ENCODE measurements at places on chromosomes 12 and 14. TPM values are rescaled to one million over a fixed set of nuclear protein-coding genes. Genes with fewer than 3 reads are reported as not detected.

DNA sequence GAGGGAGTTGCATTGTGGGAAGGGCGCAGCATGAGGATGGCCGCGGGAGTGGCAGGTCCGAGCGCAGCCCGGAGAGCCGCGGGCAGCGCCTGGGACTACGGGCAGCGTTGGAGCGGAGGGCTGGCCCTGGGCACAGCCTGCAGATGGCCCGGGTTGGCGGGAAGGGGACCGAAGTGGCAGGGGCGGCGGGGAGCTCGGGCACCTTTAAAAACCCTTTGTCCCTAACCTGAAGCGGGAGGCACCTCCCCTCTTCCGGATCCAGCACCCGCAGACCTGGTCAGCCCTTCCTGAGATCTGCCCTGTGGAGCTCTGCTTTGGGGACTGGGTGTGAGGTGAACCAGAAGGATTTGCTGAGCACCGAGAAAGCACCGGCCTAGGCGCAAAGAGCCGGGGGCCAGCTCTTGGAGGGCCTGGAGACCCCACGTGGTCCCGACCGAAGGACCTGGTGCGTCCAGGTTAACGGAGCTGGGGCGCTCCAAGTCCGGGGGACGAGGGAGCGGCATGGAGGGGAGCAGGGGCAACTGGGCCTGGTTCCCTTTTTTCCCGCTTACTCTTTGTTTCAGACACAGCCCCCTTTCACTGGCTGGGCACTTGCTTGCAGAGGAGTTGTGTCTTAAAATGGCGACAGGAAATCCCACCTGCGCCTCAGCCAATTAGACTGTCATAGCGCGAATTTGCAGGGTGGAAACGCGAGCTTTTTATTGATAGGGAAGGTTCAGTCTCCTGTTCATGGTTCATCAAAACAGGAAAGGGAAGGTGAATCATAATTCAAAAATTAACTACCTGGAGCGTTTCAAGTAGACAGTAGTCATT lies 792 bp upstream of the SLC38A1 start:
- no peaks in the 10 kb centered on the region for H3K36me3 ChIP-seq
- peak; percentile 67 for DNase-seq
- peak overlapping the region; percentile 98 for H3K27ac ChIP-seq

DNA sequence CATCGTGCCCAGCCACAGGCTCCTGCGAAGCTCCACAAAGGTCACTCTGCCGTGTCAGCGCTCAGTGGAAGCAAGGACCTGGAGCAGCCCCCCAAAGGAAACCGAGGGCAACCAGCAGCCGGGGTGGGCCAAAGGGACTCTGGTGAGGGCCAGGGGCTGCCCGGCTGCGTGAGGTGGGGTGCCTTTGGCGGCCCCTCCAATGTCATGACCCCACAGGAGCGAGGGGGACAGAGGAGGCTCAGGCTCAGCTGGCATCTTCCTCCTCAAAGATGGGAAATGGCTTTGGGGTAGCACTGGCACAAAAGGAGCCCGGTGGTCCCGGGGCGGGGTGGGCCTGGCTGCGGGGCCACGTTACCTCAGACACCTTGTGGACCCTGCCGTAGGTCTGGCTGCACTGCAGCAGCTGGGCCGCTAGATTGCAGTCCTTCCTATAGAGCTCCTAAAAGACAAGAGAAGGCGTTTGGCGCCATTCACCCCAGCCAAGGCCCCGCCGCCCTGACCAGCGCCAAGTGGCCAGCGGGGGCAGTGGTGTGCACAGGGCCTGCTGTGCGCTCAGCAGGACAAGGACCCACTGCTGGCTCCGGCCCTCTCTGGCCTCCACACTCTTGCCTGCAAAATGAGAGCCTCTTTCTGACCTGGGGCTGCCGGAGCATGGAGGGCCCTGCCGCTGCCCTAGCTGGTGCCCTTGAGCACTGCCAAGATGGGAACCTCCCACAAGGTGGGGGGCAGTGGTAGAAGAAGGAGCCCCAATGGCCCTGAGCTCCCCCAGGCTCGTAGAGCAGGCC lies 46.9 kb downstream of the BEGAIN start:
- no peak overlapping the region for H3K27ac ChIP-seq
- no peaks in the 10 kb centered on the region for H3K36me3 ChIP-seq
- no peak for DNase-seq
- no peak overlapping the region for H3K4me3 ChIP-seq

MVK gene
- total RNA-seq, result 11.7 TPM

BDKRB1 gene
- not detected for total RNA-seq

GRCh38 chr14:99262977-99263448 lies 9.0 kb downstream of the BCL11B start:
- H3K27me3 ChIP-seq, result no peaks in the 10 kb centered on the region
- H3K4me3 ChIP-seq, result peak overlapping the region; percentile 90
- peaks cover 3% of the 10 kb centered on the region for H3K36me3 ChIP-seq
- DNase-seq, result no peak
- H3K27ac ChIP-seq, result peak overlapping the region; percentile 98

TAS2R9 gene
- 0.20 TPM for total RNA-seq

DNA sequence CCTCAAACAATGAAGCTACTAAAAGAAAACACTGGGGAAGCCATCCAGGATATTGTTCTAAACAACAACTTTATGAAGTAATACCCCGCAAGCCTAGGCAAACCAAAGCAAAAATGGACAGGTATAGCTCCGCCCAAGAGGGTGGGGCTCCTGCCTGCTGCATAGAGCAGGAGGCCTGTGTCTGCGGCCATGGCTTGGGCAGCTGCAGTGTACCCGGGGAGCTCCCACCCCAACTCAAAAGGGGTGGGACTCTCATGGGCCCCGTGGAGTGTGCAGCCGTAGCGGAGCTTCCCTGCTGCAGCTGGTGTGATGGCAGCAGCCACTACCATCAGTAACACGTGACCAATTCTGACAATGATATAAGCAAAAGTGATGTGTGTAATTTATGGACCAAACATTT lies 264.2 kb upstream of the KITLG start:
- no peaks in the 10 kb centered on the region for H3K4me1 ChIP-seq
- no peaks in the 10 kb centered on the region for H3K36me3 ChIP-seq
- no peak overlapping the region for H3K27ac ChIP-seq
- DNase-seq, result no peak

DACT1 gene
- 29.5 TPM for total RNA-seq

- no peak for DNase-seq
- peaks cover 3% of the 10 kb centered on the region for H3K4me1 ChIP-seq
- H3K36me3 ChIP-seq, result peaks cover 25% of the 10 kb centered on the region
- no peaks in the 10 kb centered on the region for H3K27me3 ChIP-seq
- H3K4me3 ChIP-seq, result no peak overlapping the region
- H3K27ac ChIP-seq, result peak overlapping the region; percentile 87
These were observed 1.5 kb upstream of the SUPT16H start for GRCh38 chr14:21385188-21385904.

GRCh38 chr12:116528065-116528464 lies 31.1 kb upstream of the MAP1LC3B2 start:
- no peak overlapping the region for H3K4me3 ChIP-seq
- no peak overlapping the region for H3K27ac ChIP-seq

GRCh38 chr12:115335594-115335993 lies 651.6 kb upstream of the TBX3 start:
- no peaks in the 10 kb centered on the region for H3K27me3 ChIP-seq
- H3K36me3 ChIP-seq, result no peaks in the 10 kb centered on the region
- no peak overlapping the region for H3K4me3 ChIP-seq
- H3K4me1 ChIP-seq, result no peaks in the 10 kb centered on the region
- DNase-seq, result no peak

GRCh38 chr14:39050389-39050788 lies 52.6 kb downstream of the SEC23A start:
- no peak overlapping the region for H3K4me3 ChIP-seq
- H3K36me3 ChIP-seq, result peaks cover 48% of the 10 kb centered on the region
- DNase-seq, result no peak
- H3K4me1 ChIP-seq, result no peaks in the 10 kb centered on the region
- H3K27ac ChIP-seq, result no peak overlapping the region

- no peak for DNase-seq
- no peaks in the 10 kb centered on the region for H3K36me3 ChIP-seq
- peaks cover 12% of the 10 kb centered on the region for H3K4me1 ChIP-seq
- H3K27ac ChIP-seq, result no peak overlapping the region
- H3K4me3 ChIP-seq, result no peak overlapping the region
These were observed 3.0 kb upstream of the METTL17 start for GRCh38 chr14:20986811-20987210.

DNA sequence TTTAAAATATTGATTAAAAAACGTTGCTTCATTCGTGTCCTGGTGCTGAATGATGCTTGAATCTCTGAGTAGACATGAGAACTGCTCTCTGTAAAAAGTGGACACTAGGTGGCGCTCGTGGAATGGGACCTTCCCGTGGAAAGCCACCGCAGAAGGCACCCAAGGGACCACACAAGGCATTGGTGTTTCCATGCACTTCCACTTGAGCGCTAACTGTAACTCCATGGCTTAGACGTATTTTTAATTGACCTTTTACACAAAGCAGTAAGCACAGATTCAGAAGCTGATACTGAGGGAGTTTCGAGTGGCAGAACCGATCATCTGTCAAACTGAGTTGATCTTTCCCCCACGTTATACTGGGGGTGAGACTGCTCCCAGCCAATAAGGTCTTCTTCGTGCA lies 135.3 kb downstream of the PRKCH start:
- no peak overlapping the region for H3K4me3 ChIP-seq
- peaks cover 53% of the 10 kb centered on the region for H3K4me1 ChIP-seq
- DNase-seq, result peak; percentile 80
- H3K27ac ChIP-seq, result peak overlapping the region; percentile 32
- H3K36me3 ChIP-seq, result peaks cover 26% of the 10 kb centered on the region

- H3K4me3 ChIP-seq, result no peak overlapping the region
- H3K36me3 ChIP-seq, result peaks cover 83% of the 10 kb centered on the region
- no peak for DNase-seq
- H3K27ac ChIP-seq, result no peak overlapping the region
- H3K27me3 ChIP-seq, result no peaks in the 10 kb centered on the region
These were observed 36.8 kb upstream of the GPR68 start for GRCh38 chr14:91281346-91281745.

GRCh38 chr12:110744151-110744571 lies 1.5 kb upstream of the PPP1CC start:
- DNase-seq, result no peak
- no peak overlapping the region for H3K27ac ChIP-seq
- peaks cover 10% of the 10 kb centered on the region for H3K4me1 ChIP-seq
- H3K27me3 ChIP-seq, result no peaks in the 10 kb centered on the region

GRCh38 chr14:75626863-75627262 lies 33.8 kb downstream of the ERG28 start:
- H3K27me3 ChIP-seq, result no peaks in the 10 kb centered on the region
- H3K4me3 ChIP-seq, result no peak overlapping the region
- H3K27ac ChIP-seq, result no peak overlapping the region
- no peak for DNase-seq
- no peaks in the 10 kb centered on the region for H3K4me1 ChIP-seq

- DNase-seq, result no peak
- H3K36me3 ChIP-seq, result no peaks in the 10 kb centered on the region
- H3K27ac ChIP-seq, result no peak overlapping the region
These were observed 700.4 kb upstream of the TBX3 start for GRCh38 chr12:115384391-115384790.

DNA sequence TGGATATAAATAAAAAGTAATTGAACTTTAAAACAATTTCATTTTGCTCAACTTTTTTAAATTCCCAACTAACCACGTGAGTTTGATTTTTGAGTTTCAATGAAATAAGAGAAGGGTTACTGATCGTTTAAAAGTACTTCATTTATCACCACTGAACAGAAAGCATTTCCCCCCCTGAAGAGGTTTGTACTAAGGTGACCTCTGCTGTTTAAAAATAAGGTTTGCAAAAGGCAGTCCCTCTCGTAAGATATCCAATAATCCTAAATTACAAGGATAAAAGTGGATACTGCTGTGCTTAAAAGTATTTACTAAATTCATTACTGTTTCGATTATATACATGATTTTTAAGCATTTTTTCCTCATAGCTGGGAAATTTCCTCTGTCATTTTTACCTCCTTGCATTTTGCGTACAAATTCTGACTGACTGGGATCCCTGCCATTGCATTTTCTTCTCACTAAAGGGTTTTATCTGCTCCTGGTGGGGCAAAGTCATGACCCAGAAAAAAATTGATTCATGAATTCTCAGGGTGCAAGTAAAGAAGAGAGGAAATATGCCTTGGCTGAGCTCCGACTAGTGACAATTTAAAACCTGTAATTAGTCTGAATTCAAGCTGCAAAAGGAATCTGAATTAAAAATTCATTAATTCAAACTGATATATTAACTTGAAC lies 463.8 kb downstream of the PRKD1 start:
- no peak overlapping the region for H3K4me3 ChIP-seq
- no peaks in the 10 kb centered on the region for H3K36me3 ChIP-seq
- no peaks in the 10 kb centered on the region for H3K27me3 ChIP-seq
- no peaks in the 10 kb centered on the region for H3K4me1 ChIP-seq
- no peak overlapping the region for H3K27ac ChIP-seq
- DNase-seq, result no peak

LBHD2 gene
- total RNA-seq, result not detected

- H3K36me3 ChIP-seq, result peaks cover 20% of the 10 kb centered on the region
- DNase-seq, result no peak
- H3K27me3 ChIP-seq, result no peaks in the 10 kb centered on the region
- H3K27ac ChIP-seq, result no peak overlapping the region
- no peaks in the 10 kb centered on the region for H3K4me1 ChIP-seq
These were observed 17.1 kb downstream of the MRPL42 start for GRCh38 chr12:93484315-93484981.

GRCh38 chr14:50778721-50779483 lies 52.1 kb downstream of the NIN start:
- no peak overlapping the region for H3K4me3 ChIP-seq
- H3K4me1 ChIP-seq, result peaks cover 32% of the 10 kb centered on the region
- DNase-seq, result no peak
- no peak overlapping the region for H3K27ac ChIP-seq
- H3K27me3 ChIP-seq, result no peaks in the 10 kb centered on the region

- no peak for DNase-seq
- no peaks in the 10 kb centered on the region for H3K4me1 ChIP-seq
- H3K27me3 ChIP-seq, result no peaks in the 10 kb centered on the region
- H3K4me3 ChIP-seq, result no peak overlapping the region
- no peak overlapping the region for H3K27ac ChIP-seq
These were observed 42.1 kb upstream of the SOCS2 start for GRCh38 chr12:93530358-93530757.

DNA sequence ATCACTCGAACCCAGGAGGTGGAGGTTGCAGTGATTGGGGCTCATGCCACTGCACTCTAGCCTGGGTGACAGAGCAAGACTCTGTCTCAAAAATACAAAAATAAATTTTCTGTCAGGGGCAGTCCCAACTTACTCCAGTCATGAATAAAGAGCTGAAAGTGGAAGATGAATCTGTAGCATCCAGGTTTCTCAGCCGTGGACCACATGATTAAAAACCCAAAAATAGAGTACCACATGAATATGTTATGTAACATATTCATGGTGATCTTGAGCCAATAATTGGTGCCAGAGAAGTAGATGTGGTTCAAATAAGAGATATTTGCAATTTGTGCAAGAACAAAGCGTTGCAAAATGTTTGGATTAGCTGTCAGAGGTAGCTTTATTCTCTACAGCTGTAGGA lies 23.1 kb downstream of the SPIC start:
- H3K4me1 ChIP-seq, result no peaks in the 10 kb centered on the region
- no peaks in the 10 kb centered on the region for H3K36me3 ChIP-seq
- no peaks in the 10 kb centered on the region for H3K27me3 ChIP-seq
- H3K4me3 ChIP-seq, result no peak overlapping the region

OR4E2 gene
- not detected for total RNA-seq

- H3K4me3 ChIP-seq, result no peak overlapping the region
- H3K27ac ChIP-seq, result no peak overlapping the region
- DNase-seq, result no peak
- no peaks in the 10 kb centered on the region for H3K36me3 ChIP-seq
- H3K4me1 ChIP-seq, result no peaks in the 10 kb centered on the region
- H3K27me3 ChIP-seq, result no peaks in the 10 kb centered on the region
These were observed 188.4 kb downstream of the GPHN start for GRCh38 chr14:66696326-66696725.

- no peaks in the 10 kb centered on the region for H3K27me3 ChIP-seq
- no peaks in the 10 kb centered on the region for H3K4me1 ChIP-seq
- no peak overlapping the region for H3K4me3 ChIP-seq
- H3K27ac ChIP-seq, result no peak overlapping the region
These were observed 56.4 kb downstream of the MON2 start for GRCh38 chr12:62522984-62523383.

Data from naive thymus-derived CD4-positive, alpha-beta T cell (primary cell).